ENCODE measurements at places on chromosomes 12 and 14.

GRCh38 chr12:62264706-62265105 lies 4.5 kb downstream of the USP15 start:
- no peak for ATAC-seq

DNA sequence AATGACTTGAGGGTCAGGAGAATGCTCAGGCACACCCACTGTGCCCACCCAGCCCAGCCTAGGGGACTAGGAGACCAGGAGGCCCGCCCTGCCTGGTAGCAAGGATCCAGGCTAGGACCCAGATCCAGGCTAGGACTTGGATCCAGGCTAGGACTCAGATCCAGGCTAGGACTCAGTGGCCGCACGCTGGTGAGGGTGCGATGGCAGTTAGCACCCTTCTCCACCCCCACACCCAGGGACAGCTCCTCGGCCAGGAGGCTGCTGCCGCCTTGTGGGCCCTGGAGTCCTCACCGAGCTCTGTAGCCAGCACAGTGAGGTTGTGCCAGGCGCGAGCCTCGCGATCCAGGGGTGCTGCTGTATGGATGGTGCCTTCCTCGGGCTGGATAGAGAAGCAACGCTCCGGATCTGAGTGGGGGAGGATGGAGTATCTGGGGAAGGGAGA lies 5.1 kb downstream of the CDH24 start:
- peak; percentile 71 for ATAC-seq

DNA sequence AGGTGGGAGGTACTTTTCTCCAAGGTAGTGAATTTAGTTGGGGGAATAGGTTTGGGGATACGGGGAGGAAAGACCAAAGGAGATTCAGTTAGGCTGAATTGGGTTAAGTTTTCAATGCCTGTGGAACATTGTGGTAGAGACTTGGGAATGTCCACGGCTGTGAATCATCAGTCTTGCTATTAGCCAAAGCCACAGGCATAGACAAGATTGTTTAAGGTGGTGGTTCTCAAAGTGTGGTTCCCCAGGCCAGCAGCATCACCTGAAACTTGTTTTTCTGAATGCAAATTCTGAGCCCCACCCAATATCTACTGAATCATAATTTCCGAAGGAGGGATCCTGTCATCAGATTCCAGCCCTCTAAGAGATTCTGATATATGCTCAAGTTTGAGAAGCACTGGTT lies 316.2 kb downstream of the EGLN3 start:
- no peak for ATAC-seq

GRCh38 chr12:105113094-105113493 lies 5.6 kb downstream of the WASHC4 start:
- no peak for ATAC-seq

DNA sequence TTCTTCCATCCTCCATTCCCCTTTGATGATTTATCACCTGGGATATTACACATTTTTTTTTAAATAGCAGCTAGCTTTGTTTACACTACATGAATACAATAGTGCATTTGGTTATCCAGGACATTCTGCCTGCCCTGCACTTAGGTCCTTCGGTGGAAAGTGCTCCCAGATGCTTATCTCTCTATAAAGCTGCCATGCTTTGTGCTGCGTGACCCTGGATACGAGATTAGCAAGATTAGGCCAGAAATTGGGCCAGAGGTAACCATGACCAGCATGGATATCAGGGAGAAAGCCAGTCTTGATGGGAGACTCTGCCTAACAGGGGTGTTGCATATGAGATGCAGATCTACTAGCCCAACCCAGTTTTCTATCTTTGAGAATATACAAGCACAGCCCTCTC lies 12.1 kb upstream of the KRT83 start:
- ATAC-seq: no peak

GRCh38 chr12:4824380-4824779 lies 85.3 kb upstream of the KCNA1 start:
- ATAC-seq: no peak

GRCh38 chr12:32895688-32896431 lies 717 bp downstream of the PKP2 start:
- no peak for ATAC-seq

DNA sequence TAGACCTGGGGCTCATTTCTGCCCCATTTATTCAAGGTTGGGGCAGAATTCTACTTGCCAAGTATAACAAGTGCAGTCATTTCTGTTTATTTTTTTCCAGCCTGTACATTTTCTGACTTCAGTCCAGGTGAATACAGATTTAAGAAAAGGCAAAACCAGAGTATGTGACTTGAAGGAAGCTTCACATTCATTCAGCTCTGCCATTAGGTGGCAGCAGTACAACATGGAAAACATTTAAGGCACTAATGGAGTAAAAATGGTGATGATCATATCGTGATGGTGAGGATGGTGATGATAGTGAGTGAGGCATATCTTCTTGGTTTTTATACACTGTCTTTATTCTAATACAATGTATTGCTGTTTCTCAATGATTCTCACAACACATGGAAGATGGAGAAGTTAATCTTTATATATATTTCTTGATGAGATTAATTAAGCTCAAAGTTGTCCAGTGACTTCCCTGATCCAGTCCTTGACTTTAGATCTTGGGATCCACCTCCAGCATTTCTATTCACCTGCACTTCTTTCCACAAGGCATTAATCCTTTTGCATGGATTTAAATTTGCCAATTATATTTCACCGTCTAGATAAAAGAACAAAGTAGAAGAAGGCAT lies 176.7 kb upstream of the SEL1L start:
- ATAC-seq: peak; percentile 39

DNA sequence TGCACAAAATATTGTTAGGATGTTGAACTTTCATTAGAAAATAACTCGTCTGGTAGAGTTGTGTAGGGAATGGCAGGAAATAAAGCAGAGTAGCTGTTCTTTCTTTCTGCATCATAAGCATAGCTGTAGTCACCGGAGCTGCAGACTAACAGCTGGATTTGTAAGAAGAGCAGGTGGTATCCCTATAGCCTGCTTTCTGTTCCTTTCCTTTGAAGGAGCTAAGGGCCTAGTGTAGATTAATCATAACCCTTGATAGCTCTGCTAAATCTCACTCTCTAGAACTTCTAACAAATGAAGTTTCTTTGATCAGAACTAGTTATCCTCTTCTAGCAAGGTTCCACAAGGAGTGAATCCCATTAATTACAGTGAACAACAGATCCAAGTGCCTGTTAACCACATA lies 3.5 kb downstream of the LMO3 start:
- ATAC-seq: no peak

GRCh38 chr14:76902591-76902990 lies 76.4 kb downstream of the LRRC74A start:
- ATAC-seq: no peak

GRCh38 chr12:46524778-46525177 lies 152.2 kb upstream of the SLC38A2 start:
- peak; percentile 80 for ATAC-seq

- ATAC-seq: peak; percentile 32
Observed at GRCh38 chr12:46933947-46934346, 108.2 kb upstream of the SLC38A4 start.

- ATAC-seq: no peak
Observed at GRCh38 chr12:91662021-91662420, 479.4 kb upstream of the DCN start.

GRCh38 chr12:67752226-67752732 lies 103.7 kb downstream of the DYRK2 start:
- ATAC-seq: no peak

DNA sequence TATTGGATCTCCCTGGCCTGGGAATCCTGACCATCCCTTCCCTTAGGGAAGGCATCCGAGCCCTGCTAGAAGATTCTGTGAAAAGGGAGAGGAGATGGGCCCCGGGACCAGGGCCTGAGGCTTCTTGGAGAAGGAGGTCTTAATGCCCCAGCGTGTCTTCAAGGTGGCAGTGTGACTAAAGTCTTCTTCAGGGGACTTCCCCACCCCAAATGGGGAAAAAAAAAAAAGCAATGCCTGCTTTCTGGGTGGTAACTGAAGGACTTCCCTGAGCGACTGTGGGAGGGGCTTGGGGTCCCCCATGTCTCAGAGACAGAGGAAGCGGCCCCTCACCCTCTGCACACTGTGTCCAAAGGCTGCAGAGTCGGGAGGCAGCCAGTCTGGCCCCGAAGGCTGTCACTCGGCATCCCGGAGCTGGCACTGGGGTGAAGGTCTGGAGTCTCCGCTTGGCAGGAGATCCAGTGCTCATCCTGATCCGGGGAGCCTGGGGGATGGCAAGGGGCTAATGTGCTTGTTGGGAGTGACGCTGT lies 7.8 kb upstream of the PGF start:
- no peak for ATAC-seq

DNA sequence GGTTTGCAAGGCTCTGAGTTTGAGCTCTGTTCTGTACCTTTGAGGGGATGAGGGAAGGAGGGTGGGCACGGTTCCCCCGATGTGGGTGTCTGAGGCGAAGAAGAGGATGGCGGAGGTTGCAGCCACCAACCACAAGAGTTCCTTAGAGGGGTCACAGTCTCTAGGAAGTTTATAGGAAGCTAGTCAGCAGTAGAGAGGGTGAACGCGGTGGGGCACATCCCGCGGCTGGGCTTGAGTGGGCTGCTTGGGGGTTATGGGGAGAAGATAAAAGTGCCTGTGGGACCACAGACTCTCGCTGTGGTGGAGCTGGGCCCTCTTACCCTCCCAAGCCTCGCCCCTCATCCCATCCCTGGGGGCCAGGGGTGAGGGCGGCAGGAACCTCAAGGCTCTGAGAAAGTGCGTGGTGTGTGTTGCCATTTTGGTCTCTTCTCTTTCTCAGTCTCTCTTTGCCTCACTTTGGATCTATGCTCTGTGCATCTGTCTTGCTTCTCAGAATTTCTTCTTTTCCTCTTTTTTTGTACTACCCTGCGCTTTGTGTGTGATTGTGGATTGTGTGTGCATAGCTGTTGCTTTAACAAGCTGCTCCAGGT lies 2.7 kb downstream of the CD4 start:
- ATAC-seq: no peak

GRCh38 chr12:110270125-110270962 lies 10.7 kb upstream of the ATP2A2 start:
- peak; percentile 10 for ATAC-seq

GRCh38 chr12:94282675-94283074 lies 134.3 kb downstream of the PLXNC1 start:
- ATAC-seq: no peak

- ATAC-seq: peak; percentile 63
Observed at GRCh38 chr14:79740066-79740601, 471.2 kb downstream of the DIO2 start.

- no peak for ATAC-seq
Observed at GRCh38 chr14:103516426-103517173, 6.0 kb downstream of the CKB start.

DNA sequence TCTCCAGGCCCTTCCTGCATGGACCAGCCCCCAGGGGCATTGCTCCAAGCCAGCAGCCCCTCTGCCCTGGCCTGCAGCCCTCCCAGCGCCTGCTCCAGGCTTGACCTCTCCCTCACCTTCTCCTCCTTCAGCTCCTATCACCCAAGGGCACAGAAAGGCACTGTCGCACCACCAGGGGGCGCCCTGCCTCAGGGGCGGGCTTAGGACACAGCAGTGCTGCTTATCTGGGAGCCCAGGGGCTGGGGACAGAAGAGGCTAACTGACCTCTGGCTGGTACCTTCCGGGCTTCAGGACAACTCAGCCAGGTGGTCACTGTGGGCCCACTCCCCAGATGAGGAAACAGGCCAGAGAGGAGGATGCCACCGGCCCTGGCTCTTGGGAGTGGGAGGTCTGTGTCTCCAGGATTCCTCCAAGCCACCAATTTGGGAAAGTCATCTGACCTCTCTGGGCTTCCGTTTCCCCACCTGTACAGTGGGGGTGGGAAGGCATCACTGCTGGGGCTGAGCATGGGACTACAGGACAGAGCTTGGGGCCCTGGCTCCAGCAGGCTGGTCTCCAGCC lies 25.3 kb upstream of the GPR132 start:
- peak; percentile 10 for ATAC-seq

- no peak for ATAC-seq
Observed at GRCh38 chr12:69437073-69437472, 33.1 kb upstream of the FRS2 start.

DNA sequence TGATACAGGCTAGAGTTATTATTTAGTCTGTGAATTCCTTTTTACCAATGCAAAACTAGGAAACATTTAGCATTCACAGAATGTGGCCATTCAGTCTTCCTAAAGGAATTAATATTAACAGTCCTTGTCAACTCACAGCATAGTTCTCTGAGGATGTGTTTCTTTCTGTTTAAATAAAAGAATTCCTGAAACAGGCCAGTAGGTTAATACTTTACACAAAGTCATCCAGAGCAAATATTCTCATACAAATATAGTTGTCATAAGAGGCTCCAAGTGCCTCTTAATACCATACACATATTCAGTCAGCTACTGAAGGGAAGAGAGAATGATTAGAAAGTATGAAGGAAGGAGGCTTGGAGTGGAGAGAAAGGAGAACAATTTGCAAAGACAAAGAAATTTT lies 120.1 kb downstream of the LMNTD1 start:
- no peak for ATAC-seq

- peak; percentile 48 for ATAC-seq
Observed at GRCh38 chr12:87270919-87271318, 758.3 kb downstream of the C12orf50 start.

- no peak for ATAC-seq
Observed at GRCh38 chr14:97138801-97139200, 341.6 kb downstream of the VRK1 start.

- no peak for ATAC-seq
Observed at GRCh38 chr12:11978726-11979384, 91.9 kb upstream of the BCL2L14 start.

DNA sequence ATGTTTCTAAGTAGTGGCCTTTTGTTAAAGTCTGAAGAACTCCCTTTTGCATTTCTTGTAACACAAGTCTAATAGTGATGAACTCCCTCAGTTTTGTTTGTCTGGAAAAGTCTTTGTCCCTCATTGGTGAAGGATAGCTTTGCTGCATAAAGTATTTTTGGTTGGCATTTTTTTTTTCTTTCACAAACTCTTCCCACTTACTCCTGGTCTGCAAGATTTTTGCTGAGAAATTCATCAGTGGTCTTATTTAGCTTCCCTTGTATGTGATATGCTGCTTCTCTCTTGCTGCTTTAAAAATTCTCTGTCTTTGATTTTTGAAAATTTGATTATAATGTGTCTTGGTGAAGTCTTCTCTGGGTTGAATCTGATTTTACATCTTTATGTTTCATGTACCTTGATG lies 22.7 kb downstream of the TRMT5 start:
- no peak for ATAC-seq

DNA sequence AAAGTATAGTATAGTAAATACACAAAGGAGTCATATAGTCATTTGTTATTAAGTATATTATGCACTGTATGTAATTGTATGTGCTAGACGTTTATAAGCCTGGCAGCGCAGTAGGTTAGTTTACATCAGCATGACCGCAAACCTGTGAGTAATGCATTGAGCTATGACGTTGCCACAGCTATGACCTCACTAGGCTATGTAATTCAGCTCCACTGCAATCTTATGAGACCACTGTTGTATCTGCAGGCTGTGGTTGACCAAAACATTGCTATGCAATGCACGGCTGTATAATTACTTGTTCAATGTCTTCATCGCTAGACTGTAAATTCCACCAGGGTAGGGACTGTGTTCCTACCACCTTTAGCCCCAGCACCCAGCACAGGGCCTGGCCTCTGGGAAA lies 53.2 kb upstream of the VASH1 start:
- peak; percentile 80 for ATAC-seq

DNA sequence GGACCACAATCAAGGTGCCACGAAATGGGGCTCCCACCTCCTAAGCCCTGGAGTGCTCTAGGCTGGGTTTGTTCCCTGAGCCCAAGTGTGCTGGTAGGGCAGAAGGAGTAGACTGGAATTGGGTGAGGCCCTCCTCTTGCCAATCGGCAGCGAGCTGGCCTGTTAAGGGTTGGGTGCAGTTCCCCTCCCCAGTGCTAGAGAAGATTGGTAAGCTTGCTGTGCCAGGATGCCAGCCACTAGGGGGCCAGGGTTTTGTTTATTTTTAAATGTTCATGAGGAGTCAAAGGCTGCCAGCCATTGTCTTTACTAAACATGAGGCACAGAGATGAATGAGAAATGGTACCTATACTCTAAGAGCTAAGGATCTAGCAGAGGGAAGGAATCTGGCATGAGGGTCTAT lies 79.7 kb downstream of the SPTB start:
- ATAC-seq: no peak

Measured in motor neuron (in vitro differentiated cells).